ENCODE measurements at places on chromosomes 7 and 10.

- no peak for DNase-seq
These were observed 553.0 kb downstream of the GRM8 start for GRCh38 chr7:126699707-126700106.

DNA sequence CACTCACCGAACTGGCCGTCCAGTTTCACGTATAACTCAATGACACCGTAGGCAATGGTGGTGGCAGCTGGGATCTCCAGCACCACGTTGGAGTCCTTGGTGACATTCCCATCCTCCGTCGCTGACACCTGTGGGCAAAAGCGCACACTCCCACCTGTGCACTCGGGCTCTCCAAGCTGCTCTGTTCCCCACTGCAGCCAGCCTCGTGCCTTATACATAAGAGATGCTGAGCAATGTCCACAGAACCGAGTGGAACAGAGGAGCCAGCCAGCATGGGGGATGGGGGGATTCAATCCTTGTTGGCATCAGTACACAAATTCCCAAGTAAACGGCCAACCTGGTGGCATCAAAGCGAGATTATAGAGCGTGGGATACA is 40.0 kb downstream of the GSDME start:
- no peak for DNase-seq

- DNase-seq: no peak
These were observed 41.7 kb upstream of the UBE3C start for GRCh38 chr7:157097056-157097329.

- DNase-seq: no peak
These were observed 75.0 kb downstream of the SLC25A13 start for GRCh38 chr7:96246919-96247318.

- DNase-seq: no peak
These were observed 63.1 kb upstream of the MEOX2 start for GRCh38 chr7:15749631-15750030.

Measured in T-helper 9 cell (primary cell).